ENCODE measurements at places on chromosomes 5 and 9.

DNA sequence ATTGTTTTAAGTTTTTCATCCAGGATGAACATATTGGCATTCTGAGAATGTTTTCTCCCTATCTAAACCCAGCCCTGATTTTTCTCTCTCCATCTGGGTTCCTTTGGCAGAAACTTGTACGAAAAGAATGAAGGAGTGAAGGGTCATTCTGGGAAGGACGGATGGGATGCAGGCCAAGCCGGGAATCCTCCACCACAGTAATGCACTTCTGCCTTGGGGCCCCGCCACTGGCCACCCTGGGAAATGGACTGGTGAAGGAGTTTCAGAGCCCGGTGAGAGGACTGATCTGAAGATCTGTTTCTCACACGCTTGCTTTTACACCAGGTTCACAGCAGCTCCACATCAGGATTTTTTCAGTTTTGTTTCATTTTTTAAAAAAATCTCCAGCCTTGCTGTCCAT, 554.8 kb downstream of the BNC2 start:
- DNase-seq = no peak

DNA sequence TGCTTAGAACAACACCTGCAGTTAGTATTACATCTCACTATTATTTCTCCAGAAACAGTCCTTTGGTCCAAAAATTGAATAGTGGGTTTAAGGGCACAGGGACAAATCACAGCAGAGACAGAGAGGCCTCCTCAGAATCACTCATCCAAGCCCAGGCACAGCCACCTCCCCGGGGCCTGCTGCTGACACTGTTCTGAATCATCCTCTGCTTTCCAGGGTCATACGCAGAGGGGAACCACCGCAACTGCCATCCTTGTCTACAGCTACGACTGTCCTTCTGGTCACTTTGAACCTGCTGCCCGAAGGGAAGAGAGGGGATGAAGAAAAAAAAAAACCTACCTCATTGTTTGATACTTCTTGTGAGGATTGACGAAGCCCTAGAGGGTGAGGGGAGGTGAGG, 35.3 kb upstream of the MAN2A1 start:
- DNase-seq = no peak

GRCh38 chr9:114805670-114806525, at the start of gene TNFSF15:
TNFSF15 (minus strand) TSS chr9:114806039; CDS start chr9:114806012, 27 bp downstream.
- DNase-seq = no peak

GRCh38 chr5:57509501-57510260, 27.1 kb upstream of the ACTBL2 start:
- no peak for DNase-seq

- DNase-seq = no peak
Observed at GRCh38 chr9:121560921-121561320, 61.3 kb upstream of the GGTA1 start.

DNA sequence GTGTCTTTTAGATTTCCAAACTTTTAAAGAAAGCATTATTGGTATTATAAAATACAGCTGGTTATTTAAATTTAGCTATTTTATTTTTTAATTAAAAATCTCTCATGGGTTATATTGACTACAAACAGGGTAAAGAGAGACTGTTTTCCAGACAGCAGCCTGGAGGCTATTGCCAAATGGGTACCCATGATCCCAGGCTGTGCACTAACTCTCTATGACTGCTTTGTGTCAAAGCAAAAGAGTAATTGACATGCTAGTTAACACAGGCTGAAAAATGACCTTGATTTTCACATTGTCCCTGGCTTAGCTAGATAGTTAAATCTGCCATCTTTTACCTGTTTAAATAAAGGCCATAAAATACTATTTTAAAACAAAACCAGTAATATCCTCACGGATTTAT, 589.7 kb downstream of the ANXA1 start:
- no peak for DNase-seq

DNA sequence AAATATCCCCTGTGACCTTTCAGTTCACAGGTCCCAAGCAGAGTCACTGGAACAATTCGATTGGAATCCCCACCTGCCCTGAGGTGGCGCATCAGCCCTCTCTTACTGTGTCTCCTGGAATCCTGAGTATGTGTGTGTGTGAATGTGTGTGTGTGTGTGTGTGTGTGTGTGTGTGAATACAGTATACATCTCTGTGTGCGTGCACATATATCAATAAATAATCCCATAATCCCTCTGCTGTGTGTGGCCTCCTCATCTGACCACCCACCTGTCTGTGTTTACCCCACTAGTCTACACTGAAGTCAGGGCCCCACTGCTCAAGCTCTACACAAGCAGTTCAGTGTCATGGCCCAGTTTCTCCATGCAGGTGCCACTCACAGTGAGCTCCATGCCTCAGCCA, 187.4 kb downstream of the ERCC6L2 start:
- DNase-seq = no peak

GRCh38 chr5:68729678-68730077, 364.1 kb upstream of the SLC30A5 start:
- no peak for DNase-seq

- DNase-seq = no peak
Observed at GRCh38 chr5:32076699-32077695, 97.1 kb downstream of the GOLPH3 start.

DNA sequence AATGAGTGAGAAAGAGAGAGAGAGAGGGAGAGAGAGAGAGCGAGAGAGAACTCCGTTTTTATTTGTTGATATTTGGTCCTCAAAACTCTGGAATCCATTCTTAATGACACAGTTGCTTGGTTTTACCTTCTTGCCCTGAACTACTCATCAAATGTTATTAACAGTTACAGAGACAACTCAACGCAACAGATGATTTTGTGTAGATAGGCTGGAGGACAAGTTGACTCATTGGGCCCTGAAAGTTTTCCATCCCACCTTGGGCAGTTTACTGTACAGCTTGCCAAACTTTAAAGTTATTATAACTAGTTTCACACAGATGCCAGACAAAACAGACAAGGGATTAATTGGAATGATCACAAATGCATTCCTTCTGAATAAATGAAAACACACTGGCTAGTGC, 339.9 kb downstream of the ARL15 start:
- no peak for DNase-seq

GRCh38 chr5:151886546-151887275, 37.9 kb downstream of the GLRA1 start:
- DNase-seq = no peak

DNA sequence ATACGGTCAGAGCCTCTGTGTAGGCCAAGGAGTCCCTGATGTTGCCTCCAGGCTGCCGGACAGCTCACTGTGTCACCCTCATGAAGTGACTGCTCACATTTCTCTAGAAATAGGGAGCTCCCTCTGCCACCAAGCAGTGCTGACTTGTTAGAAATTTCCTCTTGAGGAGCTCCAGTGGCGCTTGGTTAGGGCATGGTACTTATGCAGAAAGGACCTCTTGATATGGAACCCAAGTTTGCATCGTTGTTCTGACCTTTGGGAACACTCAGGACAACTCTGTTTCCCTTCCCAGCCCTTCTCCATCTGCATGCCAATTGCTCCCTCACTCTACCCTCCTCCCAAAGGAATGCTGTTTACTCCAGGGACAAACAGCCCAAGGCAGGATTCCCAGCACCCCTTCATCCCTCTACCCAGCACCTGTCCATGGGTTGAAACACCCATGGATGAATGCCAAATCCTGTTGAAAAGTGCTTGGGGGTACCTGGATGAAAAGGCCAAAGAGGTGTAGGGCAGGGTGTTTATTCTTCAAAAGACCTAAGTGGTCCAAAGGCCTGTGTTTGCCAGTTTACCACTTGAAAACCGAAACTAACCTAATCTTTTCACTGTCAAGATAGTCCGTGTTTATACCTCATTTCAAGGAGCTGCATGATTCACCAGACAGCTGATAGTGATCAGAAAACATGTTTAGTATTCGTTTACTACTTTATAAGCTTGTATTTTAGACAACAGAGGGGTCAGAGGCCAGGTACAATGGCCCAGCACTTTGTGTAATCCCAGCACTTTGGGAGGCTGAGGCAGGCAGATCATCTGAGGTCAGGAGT, 51.1 kb downstream of the KLF4 start:
- no peak for DNase-seq

DNA sequence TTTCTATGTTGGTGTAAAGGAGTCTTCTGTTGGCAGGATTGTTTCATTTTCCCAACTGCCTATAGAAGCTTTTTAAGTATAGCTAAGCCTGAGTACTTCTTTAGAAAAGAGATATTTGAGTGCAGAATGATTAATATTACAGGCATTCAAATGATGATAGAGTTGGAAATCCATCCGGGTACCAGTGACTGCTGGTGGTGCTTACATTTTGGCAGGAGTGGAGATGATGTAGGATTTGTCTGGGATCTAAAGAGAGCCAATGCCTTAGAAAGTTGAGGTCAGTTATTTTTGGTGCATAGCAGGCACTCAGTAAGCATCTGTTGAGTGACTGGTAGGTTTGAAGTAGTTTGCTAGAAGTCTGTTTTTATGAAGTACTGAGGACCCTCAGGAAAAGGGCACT, 433.5 kb downstream of the DMAC1 start:
- no peak for DNase-seq

DNA sequence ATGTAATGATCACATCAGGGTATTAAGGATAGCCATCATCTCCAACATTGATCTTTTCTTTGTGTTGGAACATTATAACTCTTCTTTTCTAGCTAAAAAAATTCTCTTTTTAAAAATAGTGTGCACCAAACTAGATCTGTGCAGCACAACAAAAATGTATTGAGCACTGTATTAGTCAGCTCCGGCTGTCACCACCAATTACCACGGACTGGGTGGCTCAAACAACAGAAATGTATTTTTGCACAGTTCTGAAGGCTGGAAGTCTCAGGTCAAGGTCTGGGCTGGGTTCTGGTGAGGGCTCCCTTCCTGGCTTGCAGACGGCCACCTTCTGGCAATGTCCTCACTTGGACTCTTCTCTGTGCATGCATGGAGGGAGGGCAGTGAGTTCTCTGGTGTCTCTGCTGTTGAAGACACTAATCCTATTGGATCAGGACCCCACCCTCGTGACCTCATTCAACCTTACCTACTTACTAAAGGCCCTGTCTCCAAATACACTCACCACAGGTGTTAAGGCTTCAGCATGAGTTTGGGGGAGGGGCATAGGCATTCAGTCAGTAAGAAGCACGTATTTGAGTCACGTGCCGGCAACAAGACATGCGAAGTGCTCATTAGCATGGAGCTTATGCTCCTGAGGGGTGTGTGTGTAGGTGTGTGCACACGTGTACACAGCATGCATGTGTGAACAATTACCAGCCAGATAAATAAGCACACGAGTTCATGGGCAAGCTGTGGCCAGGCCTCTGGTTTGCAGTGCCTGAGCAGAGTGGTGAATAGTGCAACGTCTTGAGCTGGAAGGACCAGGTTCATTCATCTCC, 89.4 kb upstream of the SH3PXD2B start:
- no peak for DNase-seq

- no peak for DNase-seq
Observed at GRCh38 chr9:109303900-109304299, 17.0 kb downstream of the EPB41L4B start.

DNA sequence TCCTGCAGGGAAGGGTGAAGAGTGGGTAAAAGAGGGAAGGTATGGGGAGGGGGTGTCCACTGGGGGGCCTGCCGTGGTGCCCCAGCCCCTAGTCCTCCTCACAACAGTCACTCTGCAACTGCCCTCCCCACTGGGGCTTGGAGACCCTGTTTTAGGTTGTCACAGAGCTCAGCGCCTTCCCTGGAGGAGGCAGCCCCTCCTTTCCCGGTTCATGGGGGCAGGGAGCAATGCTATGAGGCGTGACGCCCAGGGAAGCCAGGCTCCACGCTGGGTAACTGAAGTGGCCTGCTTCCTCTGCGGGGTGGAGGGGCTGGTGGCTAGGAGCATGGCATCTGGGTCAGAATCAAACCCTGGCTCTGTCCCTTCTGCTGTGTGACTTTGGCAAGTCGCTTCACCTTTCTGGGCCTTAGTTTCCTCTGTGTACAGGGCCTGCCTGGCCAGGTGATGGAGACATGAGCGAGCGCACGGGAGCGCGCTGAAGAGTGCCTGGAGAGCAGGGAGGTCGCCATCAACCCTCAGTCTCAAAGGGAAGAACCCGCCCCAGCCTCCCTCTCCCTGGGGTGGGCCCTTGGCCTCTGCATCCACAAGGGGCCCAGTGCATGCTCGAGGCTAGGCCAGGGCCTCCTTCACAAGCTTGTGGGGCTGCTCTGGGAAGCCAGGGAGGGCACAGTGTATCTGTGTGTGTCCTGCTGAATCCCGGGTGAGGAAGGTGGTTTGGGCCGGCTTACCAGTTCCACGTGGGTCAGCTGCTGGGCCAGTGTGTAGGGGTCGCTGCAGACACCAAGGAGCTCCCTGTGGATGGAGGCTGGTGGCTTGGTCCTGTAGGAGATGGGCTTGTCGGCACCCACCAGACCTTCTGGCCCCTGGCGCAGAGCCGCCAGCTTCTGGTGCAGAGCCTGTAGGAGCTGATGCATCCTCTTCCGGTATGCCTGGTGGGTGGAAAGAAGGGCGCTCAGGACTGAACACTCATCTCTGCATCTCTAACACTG, 56.4 kb upstream of the RNF130 start:
- no peak for DNase-seq

GRCh38 chr5:143646961-143647360, 165.0 kb upstream of the HMHB1 start:
- no peak for DNase-seq

DNA sequence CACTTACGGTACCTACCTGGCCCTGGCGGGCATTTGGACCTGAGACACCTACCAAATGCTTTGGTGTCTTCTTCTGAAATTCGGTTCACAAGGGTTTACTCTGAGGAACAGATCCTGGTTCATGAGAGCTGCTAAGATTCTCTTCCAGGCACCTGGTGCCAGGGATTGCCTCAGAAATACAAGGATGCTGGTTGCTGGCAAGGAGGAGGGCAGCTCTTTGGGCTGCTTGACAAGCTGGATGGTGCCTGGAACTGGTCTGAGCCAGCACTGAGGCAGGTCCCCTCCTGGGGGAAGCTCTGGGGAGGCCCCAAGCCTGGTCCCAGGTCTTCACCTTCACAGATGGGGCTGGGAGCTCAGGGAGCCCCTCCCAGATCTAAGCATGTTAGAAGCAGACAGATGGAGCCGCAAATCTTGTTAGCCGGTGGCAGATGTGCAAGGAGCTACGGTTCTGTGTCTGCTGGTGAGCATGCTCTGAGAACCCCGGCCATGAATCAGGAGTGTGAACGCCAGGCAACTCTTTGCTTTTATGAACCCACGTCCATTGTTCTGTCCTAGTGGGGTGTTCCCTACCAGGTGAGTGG, 16.3 kb downstream of the FABP6 start:
- no peak for DNase-seq

DNA sequence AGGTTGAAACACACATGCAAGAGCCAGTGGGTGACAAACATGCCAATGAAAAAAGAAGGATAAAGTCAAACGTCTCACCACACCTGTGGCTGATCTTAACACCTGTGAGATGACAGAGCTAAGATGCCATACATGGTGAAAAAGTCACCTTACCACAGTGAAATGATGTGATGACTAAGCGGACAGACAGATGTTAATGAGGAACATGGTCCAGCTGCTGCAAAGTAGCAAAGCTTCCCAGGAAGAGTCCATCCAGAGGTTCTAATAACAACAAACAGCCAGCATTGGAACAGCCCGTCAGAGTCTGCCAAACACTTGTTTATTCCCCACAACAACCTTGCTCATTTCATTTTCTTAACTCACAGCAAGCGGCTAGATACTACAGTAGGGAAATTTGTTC, 1.9 kb downstream of the KIAA1191 start:
- DNase-seq = no peak

GRCh38 chr5:6424110-6424659, 24.5 kb upstream of the UBE2QL1 start:
- DNase-seq = no peak

- DNase-seq = peak; percentile 18
Observed at GRCh38 chr9:34252670-34253459, 74.0 kb downstream of the UBAP1 start.

GRCh38 chr5:118791926-118792734, 196.2 kb downstream of the DTWD2 start:
- DNase-seq = no peak

GRCh38 chr9:8457055-8457454, 657.5 kb upstream of the DMAC1 start:
- no peak for DNase-seq
